ENCODE measurements at places on chromosomes 1 and 21.

GRCh38 chr1:74570797-74571492 lies 58.5 kb upstream of the LRRC53 start:
- no peak for DNase-seq

- no peak for DNase-seq
These were observed 39.5 kb upstream of the RGS16 start for GRCh38 chr1:182643699-182644098.

- no peak for DNase-seq
These were observed 51.4 kb upstream of the GREM2 start for GRCh38 chr1:240663169-240663879.

DNA sequence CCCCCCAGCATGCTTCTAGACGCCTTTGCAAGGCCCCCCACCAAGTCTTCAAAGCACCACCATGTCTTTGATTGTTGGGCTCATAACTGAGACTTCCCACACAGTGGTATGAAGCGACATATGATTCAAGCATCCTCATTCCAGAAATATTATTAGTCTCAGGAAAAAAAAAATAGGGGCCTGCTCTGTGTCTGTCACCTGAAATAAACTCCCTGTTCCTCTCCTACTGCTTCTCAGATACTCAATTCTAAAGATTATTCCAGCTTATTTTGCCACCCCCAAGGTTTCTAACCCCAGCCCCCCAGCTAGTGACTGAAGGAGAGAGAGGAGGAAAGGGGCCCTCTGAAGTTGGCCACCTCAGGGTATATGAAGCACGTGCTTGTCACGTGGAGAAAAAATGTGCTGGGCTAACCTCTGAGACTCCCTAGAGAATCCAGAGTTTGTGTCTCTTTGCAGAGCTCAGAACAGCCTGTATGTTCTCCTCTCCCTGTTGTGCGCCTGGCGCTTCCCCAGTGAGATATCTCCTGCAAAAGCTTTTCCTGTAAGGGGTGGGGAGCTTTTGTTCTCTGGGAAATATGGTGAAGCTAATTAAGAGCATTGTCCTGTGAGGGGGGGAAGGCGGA lies 35.9 kb upstream of the RASAL2 start:
- peak; percentile 86 for DNase-seq

GRCh38 chr1:33055210-33056008 lies 18.7 kb upstream of the AK2 start:
- DNase-seq, result peak; percentile 86

DNA sequence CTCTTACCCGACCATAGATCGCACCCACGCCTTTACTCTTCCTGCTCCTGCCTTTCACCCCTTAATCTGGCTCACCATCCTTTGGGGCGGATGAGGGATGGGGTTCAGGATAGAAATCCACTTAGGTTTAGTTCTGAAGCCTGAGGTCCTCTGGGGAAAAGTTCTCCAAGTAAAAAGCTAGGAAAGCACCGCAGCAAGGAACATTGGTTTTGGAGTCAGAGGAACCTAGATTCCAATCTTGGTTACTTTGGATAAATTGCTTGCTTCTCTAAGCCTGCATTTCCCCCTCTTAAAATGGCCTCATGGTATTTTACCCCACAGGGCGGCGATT lies 988 bp upstream of the ASAP3 start:
- no peak for DNase-seq

- DNase-seq, result no peak
These were observed 16.0 kb downstream of the RBBP4 start for GRCh38 chr1:32666901-32667566.

GRCh38 chr1:9014475-9015375 lies 11.5 kb downstream of the SLC2A7 start:
- DNase-seq, result no peak

DNA sequence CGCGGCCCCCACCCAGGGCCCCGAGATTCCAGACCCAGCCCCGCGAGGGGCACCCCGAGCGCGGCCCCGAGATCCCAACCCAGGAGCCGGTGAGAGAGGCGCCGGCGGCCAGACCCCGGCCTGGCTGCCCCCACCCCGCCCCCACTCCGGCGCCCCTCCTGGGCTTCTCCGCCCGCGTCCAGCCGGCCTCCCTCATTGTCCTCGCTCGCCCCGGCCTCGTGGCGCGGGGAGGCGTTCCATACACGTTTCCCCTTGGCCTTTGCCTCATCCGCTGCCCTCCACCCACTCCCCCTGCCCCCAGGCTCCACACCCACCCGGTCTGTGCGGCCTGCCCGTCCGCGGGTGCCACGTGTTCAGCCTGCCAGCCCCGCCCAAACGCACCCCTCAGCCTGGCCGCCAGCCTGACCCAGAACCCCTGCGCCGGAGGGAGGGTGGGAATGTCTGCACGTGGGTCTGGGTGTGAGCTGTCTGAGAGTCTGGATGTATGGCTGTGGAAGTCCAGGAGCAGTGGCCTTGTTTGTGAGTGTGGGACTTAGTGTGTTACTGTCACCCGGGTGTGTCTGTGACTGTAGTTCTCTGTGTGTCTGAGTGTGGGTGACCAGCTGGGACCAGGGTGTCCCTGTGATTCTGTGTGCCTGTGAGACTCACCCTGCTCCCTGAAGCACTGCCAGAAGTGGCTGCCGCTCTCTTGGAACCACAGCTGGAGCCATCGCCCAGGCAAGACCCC lies 681 bp downstream of the B4GALT2 start:
- peak; percentile 66 for DNase-seq

- no peak for DNase-seq
These were observed 21.9 kb downstream of the MCOLN2 start for GRCh38 chr1:84975035-84975434.

DNA sequence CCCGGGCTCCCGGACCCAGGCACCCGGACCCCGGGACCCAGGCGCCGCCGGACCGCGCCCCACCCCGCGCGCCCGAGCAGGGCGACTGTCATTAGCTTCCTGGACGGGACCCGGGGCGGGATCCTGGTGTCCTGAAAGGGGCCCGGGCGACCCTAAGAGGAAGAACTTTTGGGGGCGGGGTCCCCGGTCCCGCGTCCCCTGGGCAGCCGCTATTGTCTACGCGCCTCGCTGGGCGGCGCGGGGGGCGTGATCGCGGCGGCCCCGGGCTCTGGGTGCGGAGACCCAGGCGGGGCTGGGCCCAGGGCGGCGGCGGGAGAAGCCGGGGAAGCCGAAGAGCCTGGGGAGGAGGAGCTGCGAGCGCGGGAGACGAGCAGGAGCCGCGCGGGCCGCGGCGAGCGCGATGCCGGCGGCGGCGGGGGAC lies 465 bp downstream of the HUNK start:
- peak; percentile 42 for DNase-seq

GRCh38 chr1:25451908-25452307 lies 21.2 kb downstream of the MACO1 start:
- no peak for DNase-seq

- no peak for DNase-seq
These were observed 5.8 kb upstream of the ITGB2 start for GRCh38 chr21:44926331-44927101.

DNA sequence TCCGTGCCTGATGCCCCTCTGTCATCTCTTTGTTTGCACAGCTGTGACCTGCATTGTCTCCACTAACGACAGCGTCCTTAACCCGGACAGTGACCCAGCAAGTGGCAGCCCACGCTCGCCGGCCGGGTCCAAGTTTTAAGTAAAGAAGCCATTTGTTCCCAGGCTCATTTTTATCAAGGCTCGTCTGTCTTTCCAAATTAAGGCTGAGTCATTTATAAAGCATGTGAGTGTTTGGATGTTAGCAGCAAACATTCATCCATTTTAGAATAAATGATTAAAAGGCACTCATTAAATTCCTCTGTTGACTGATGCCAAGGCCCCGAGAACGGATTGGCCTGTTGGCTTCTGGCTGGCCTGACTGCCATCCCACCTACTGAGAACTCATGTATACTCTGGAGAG lies 514.5 kb downstream of the NPHP4 start:
- no peak for DNase-seq

GRCh38 chr1:29004288-29004687 lies 89.9 kb downstream of the EPB41 start:
- no peak for DNase-seq

GRCh38 chr1:114282751-114283403 lies 129.2 kb upstream of the SYT6 start:
- DNase-seq, result peak; percentile 93

DNA sequence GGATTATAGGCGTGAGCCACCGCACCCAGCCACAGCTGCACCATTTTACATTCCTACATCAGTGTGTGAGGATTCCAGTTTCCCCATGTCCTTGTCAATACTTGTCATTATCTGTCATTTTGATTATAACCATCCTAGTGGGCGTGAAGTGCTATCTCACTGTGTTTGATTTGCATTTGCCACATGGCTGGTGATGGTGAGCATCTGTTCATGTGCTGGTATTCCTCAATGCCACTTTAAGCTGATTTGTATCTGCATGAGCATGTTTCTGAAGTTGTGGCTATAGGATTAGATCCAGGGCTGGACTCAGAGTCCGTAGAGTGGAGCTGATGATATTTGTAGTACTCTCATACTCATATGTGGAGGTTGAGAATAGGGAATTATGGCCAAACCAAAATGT lies 36.6 kb downstream of the SRRM1 start:
- no peak for DNase-seq

GRCh38 chr1:220550811-220551399 lies 23.0 kb downstream of the MARK1 start:
- no peak for DNase-seq

DNA sequence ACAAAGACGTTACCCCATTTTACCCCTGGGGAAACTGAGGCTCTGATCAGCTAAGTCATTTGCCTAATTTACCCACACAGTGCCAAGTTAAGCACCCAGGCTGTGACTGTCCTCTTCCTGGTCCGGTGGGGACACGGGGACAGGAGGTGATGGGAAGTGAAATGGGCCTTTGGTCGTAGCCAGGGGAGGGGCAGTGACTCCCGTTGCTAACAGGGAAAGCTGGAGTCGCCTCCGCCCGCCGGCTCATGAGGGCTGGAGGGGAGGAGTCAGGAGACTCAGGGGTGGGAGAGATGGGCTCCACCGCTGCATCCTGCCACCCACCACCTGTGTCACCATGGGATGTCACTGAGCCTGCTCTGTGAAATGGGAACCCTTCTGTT lies 139.3 kb downstream of the PGBD5 start:
- no peak for DNase-seq

DNA sequence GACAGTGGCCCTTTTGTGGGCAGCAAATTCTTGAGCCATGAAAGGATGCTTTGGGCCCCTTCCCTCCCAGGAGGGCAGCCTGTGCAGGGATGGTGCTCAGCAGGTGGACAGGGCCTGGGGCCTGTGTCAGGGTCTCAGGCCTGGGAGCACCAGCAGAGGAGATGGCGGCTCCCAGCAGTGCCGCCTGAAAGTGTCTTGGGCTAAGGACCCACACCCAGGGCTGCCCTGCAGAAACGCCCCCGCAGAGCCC lies 23.9 kb downstream of the FTCD start:
- no peak for DNase-seq

DNA sequence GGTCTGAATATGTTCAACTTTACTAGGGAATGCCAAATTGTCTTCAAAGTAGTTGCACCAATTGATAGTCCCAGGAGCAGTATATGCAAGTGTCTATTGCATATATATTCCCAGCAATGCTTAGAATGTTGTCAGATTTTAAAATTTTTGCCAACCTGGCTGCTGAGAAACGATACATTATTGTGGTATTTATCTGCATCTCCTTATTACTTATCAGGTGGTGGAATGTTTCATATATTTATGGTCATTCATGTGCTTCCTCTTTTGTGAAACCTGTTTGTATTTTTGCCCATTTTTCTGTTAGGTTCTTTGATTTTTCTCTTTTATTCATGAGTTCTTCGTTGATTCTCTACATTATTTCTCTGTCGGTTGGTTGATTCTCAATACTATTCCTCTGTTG lies 39.5 kb downstream of the COLGALT2 start:
- no peak for DNase-seq

GRCh38 chr1:86380257-86380861 lies 15.8 kb downstream of the ODF2L start:
- DNase-seq, result no peak

Data from left ventricle myocardium superior (tissue), 1 donor.